Stimulated activated memory B cell treated with anti-CD40 and anti-IgM and Interleukin-4, amounts not matched to agents 10 μg/mL and 1 μg/mL and 100 μg/mL, for 72 hours (primary cell): ENCODE measurements at places on chromosomes 5 and 9.
A peak's percentile ranks its signal among the peaks of the same experiment; 100 is the strongest.

DNA sequence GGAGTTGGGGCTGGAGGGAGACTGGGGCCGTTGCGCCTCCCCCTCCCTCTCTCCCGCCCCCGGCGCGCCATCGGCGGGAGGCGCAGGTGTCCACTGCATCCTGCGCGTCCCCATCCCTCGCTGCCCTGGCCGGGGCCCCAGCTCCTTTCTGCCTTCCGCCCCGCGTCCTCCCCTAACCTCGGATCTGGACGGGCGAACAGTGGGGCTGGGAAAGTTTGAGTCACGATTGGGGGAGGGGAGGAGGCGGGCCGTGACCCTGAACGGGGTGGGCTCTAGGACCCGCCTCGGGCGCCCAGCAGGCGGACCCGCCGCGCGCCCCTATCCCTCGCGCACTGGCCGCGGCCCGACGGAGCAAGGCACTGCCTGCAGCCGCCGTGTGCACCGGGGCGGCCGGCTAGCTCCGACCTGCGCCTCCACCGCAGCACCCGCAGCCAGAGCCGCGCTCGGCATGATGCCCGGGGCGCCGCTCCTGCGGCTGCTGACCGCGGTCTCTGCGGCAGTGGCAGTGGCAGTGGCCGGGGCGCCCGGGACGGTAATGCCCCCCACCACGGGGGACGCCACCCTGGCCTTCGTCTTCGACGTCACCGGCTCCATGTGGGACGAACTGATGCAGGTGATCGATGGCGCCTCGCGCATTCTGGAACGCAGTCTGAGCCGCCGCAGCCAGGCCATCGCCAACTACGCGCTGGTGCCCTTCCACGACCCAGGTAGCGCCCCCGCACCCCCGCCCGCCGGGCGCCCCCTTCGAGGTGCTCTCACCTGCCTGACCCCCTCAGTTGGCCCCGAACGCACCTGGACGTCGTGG lies at the start of gene HMCN2:
HMCN2 (plus strand) TSS at position 330 of the 805 bp plus-strand sequence; CDS start at position 449, 119 bp downstream.
- ATAC-seq: peak; percentile 11
- H3K4me1 ChIP-seq: peaks cover 9% of the 10 kb centered on the region
- H3K27ac ChIP-seq: no peak within 1 kb of the TSS
- H3K36me3 ChIP-seq: no peaks in the 10 kb centered on the region
- H3K27me3 ChIP-seq: peaks cover 79% of the 10 kb centered on the region

DNA sequence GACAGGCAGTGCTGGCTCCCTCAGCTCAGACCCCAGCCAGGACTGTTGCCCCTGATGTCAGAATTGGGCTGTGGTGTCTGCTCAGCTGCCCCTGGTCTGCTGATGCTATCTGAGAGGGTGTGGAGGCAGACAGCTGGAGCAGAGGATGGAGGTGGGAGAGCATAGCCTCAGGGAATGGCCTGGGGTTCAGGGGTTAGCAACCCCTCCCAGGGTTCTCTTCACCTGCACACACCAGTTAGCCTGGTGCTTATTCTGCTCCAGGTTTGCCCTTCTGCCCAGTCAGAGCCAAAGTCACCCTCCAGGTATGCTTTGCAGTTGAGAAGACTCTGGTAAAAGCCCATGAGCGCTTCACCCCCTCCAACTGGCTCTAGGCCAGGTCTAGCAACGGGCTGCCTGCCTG lies 109.8 kb downstream of the SAXO1 start:
- no peak overlapping the region for H3K27ac ChIP-seq
- no peaks in the 10 kb centered on the region for H3K27me3 ChIP-seq
- H3K36me3 ChIP-seq: no peaks in the 10 kb centered on the region
- H3K4me1 ChIP-seq: no peaks in the 10 kb centered on the region
- no peak overlapping the region for H3K4me3 ChIP-seq

DNA sequence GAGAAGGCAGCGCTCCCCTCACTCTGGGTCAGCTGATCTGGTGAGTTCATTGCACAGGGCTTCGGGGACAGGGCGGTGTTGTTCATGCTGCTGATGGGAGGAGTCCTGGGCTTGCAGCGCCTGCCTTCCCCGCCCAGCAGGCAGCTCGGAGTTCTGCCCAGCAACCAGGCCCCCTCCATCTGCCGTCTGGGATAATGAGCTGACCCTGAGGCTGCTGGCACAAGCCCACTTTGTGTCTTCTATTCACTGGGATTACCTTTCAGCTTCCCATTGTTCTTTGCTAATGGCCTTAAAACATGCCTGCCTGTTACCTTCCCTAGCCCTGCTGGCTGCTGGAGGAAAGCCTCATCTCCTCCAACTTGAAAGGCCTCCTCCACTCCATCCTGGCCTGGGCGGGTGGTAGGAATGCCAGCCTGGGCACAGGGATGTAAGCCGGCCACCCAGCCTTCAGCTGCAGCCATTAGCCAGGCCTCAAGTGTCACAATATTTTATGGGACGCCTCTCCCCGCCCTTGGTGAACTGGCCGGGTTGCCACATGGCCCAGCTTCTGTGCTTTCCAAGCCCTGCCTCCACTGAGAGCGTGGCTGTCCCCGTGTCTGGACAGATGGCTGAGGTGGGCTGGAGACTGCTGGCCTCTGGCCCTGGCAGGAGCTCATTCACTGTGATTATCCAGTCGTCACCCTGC lies 70.4 kb downstream of the GADD45G start:
- H3K4me1 ChIP-seq: no peaks in the 10 kb centered on the region
- H3K36me3 ChIP-seq: no peaks in the 10 kb centered on the region
- H3K27ac ChIP-seq: no peak overlapping the region
- no peak for ATAC-seq
- H3K27me3 ChIP-seq: peaks cover 19% of the 10 kb centered on the region
- H3K4me3 ChIP-seq: no peak overlapping the region

GRCh38 chr5:112604732-112605630 lies 132.7 kb upstream of the APC start:
- no peak overlapping the region for H3K4me3 ChIP-seq
- H3K36me3 ChIP-seq: no peaks in the 10 kb centered on the region
- H3K27ac ChIP-seq: no peak overlapping the region
- H3K27me3 ChIP-seq: no peaks in the 10 kb centered on the region
- H3K4me1 ChIP-seq: peaks cover 9% of the 10 kb centered on the region
